ENCODE measurements at places on chromosomes 1 and 21.

GRCh38 chr1:24921412-24921811 lies 8.7 kb downstream of the RUNX3 start:
- DNase-seq, result no peak

- DNase-seq, result no peak
Measured at GRCh38 chr1:109975718-109976117, 8.8 kb upstream of the AHCYL1 start.

DNA sequence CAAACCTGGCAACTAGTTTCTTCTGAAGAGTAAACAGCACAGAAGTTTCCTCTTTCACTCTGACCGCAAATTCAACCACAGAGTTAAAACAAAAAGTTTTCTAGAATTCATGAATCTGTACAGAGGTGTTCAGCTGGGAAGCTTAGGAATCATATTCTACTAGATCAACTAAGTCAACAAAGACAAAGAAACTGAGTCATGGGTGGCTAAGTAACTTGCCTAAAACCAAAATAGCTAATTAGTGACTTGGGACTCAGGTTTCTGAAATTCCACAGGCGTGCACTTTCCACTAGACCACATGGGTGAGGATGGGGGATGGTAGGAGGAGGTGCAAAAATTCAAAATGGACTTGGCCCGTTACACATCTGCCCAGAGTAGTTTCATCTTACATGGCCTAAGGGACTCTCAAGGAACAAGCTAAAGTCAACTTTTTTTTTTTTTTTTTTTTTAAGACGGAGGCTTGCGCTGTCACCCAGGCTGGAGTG lies 25.8 kb downstream of the PTPN14 start:
- DNase-seq, result no peak

DNA sequence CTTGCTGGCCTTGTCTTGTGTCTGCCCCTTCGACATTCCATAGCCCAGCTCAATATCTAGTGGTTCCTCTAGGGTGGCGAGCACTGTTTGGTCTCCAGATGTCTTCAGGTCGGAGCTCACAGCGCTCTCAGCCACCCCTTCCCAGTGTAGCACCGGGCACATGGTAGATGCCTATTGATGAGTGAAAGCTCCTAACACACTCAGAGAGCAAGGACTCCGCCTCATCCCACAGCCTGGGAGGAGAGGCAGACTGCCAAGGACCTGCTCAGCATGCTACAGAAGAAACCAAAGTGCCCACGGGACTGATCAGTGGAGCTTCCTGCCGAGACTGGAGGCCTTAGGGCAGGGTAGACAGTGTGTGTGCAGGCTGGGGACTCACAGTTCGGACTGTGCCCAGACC lies 10.9 kb downstream of the PCSK9 start:
- DNase-seq, result no peak

GRCh38 chr1:47460040-47460439 lies 22.2 kb downstream of the FOXD2 start:
- DNase-seq, result no peak

- DNase-seq, result no peak
Measured at GRCh38 chr1:112335351-112335750, 60.7 kb upstream of the CTTNBP2NL start.

- no peak for DNase-seq
Measured at GRCh38 chr1:246527402-246528088, 20.5 kb upstream of the SMYD3 start.

DNA sequence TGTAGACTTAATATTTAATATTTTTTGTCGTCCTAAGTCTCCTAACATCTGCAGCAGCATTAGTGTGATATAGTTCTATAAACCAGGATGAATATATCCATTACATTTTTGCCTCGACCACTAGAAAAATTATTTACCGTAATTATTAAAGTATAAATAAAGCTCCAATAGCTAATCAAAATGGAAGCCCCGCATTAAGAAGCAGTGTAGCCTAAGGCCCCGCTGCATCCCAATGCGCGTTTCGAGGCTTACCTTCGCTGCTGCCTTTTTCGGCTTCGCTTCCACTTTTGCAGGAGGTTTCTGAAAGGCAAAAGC lies 891 bp downstream of the HMGN1 start:
- DNase-seq, result no peak

- DNase-seq, result no peak
Measured at GRCh38 chr21:38039841-38040240, 123.6 kb upstream of the KCNJ6 start.

- no peak for DNase-seq
Measured at GRCh38 chr21:45539796-45540600, 2.2 kb downstream of the SLC19A1 start.

DNA sequence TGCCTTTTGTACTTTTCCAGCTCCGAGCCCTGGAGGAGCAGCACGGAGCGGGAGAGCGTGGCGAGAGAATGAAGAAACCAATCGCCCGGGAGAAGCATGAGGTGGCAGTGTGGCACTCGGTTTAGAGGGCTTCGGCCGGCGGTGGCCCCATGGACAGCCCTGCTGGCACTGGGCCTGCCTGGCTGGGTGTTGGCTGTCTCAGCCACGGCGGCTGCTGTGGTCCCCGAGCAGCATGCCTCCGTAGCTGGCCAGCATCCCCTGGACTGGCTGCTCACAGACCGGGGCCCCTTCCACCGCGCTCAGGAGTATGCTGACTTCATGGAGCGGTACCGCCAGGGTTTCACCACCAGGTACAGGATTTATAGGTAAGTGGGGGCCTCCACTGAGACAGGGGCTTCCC lies 59.0 kb downstream of the BRINP2 start:
- no peak for DNase-seq

DNA sequence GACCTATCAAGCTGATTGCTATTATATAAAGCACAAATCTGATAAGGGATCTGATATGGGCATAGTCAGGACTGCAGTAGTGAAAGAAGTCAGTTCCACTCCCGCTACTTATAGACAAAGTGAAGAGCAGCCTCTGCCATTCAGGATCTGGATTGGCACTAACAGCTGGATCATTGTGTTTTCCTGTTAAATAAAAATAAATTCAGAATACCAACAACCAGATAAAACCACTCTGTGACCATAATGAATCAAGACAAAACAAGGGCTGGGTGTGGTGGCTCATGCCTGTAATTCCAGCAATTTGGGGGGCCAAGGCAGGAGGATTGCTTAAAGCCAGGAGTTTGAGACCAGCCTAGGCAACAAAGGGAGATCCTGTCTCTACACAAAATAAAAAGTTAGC lies 5.0 kb upstream of the GLRX2 start:
- DNase-seq, result no peak

DNA sequence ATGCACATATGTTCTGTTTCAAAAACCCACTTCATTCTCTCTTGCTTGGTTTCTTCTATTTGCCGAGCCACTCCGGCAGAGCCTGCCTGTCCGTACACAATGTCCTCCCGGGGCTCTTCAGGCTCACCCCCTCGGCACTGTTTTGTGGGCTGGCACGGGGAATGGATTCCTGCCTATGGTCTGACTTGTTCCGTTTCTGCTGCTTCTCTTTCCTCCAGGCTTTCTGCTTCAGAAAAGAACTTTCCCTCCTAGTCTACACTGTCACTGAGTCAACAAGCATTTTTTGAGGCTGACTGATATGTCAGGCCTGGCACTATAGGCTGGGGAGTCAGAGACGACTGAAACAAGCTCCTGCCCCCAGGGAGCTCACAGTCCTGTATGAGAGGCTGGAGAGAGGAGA lies 28.4 kb upstream of the SARS1 start:
- no peak for DNase-seq

DNA sequence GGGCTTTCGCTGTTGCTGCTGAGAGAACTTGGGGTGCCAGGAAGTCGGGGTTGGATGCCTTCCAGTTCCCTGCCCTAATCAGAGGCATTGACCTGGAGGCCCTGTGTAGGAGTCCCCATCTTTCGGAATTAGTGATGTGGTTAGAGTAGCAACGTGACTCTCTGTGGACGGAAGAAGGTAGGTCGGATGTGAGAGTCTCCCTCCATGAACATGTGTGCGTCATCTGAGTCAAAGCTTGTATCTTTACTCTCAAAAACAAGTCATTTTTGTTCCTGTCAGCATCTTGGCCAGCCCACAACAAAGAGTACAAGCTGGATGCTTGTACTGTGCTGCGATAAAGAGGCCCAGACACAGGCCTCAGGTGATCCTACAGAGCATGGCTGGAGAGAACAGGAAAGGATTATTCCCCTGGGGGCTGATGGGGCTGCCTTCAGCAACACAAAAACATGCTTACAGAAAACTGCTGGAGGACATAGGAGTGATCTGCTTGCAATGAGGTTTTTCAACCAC lies 31.0 kb upstream of the IL10 start:
- DNase-seq, result peak; percentile 50

- no peak for DNase-seq
Measured at GRCh38 chr1:199223936-199224335, 585.1 kb downstream of the PTPRC start.

GRCh38 chr1:91651661-91652071 lies 151.0 kb downstream of the CDC7 start:
- DNase-seq, result no peak

DNA sequence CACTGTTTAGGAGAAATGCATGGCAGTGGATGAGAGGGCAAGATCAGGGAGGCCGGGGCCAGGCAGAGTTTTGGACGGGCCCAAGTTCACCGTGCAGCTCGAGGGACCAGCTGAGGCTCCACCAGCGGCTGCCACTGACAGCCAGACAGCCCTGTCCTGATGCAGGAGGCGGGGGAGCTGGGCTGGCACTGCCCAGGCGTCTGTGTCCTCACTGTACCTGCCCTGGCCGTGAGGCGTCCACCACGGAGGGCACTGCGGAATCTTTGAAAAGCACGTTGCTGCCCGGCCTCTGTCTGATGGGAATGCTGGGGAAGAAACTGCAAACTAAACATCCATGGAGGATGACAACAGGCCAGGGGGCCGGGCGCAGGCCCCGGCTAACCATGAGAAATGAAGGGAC lies 35.5 kb downstream of the VPS26C start:
- DNase-seq, result no peak

- no peak for DNase-seq
Measured at GRCh38 chr1:208536212-208536611, 292.0 kb upstream of the PLXNA2 start.

DNA sequence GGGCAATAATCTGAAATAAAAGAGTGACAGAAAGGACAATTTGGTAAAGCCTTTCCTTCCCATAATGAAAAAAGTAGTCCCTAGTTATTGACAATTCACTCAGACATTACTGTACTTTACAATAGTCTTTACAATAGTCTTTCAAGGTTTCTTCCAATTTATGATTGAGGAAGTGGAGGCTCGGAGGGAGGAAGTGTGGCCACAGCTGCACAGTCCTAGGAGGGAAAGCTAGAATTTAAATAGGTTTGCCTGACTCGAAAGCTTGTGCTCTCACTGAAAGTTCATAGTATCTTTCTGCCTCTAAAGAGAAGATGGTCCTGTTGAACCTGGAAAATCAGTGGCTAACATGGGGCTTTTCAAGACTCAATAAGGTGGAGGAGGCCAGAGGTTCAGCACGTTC lies 203.2 kb downstream of the SDCCAG8 start:
- no peak for DNase-seq

DNA sequence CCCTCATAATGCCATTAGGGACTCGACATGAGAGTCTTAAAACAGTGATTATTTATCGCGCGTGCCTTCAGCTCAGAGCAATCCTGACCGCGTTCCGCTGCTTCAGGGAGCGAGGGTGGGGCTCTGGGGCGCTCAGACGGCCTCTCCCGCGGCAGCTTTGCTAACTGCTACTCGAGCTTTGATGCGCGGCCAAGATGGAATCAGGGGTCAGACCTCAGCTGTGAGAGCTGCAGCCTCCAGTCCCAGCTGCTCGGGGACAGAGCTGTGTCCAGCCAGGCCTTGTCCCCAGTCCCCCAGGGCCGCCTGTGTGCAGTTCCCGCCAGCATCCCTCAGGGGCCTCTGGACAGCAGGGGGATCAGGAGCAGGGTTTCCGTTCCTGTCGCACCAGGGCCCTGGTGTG lies 104.6 kb upstream of the TTC34 start:
- DNase-seq, result no peak

DNA sequence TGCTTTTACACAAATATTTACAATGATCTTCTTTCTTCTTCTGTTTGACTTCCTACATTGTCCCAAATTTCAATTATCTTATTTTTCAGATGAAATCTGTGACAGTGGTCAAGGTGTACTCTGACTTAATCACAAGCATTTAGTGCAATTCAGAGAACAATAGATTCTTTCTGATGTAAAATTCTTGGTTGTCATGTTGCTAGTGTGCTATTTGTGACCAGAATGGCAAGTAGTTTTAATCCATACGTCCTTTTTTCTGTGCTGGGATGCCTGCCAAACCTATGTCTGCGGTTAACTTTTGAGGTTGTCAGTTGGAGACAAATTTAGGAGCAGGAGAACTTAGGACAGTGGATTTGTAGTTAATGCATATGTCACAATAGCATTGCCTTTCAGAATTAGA lies 31.0 kb downstream of the NCAM2 start:
- no peak for DNase-seq

DNA sequence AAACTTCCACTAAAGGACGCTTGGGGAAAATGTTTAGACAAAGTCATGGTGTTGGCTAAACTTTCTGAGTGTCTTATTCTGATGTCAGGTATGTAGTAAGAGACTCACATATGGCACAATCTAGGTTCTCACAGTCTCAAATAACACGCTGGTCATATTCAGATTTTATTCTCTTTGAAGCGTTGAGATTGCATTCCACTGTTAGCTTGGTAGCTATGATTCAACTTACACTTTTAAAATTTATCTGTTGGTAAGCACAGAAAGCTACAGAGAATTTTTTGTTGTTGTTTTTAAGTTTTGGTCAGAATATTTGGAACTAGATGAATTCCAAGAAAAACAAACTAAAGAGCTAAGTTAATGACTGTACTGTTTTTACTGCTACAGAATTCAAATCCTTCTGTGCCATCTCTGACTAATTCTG lies 126.7 kb downstream of the PRRX1 start:
- DNase-seq, result no peak

DNA sequence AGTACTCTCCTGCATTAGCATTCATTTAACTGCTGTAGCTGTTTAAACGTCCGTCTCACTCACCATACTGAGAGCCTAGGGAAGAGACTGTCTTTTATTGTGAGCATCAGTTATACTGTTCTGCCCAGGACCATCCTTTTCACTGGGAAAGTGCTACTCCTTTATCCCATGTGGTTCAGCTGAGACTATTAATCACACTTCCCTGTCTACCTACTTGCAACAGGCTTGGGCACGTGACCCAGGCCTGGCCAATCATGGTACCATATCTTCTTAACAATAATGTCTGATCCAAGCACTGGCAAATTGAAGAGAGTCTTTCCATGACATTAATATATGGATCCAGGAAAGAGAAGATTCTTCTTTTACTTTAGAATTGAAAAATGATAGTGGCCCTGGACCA lies 108.1 kb downstream of the TM2D1 start:
- DNase-seq, result no peak

DNA sequence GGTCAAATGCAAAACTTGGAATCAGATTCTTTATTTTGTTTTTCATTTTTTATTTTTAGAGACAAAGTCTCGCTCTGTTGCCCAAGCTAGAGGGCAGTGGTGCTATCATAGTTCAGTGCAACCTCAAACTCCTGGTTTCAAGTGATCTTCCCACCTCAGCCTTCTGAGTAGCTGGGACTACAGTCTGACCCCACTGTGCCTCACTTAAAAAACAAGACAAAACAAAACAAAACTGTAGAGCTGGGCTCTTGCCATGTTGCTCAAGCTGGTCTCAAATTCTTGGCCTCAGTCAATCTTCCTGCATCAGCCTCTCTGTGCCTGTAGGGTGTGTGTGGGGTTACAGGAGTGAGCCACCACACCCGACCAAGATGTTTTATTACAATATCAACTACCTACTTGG lies 396.0 kb upstream of the USP24 start:
- DNase-seq, result no peak

- DNase-seq, result no peak
Measured at GRCh38 chr1:107782217-107782845, 182.6 kb downstream of the VAV3 start.

- no peak for DNase-seq
Measured at GRCh38 chr1:29825941-29826415, 589.7 kb downstream of the PTPRU start.
